ENCODE measurements at places on chromosomes 6 and 20.
A peak's percentile ranks its signal among the peaks of the same experiment; 100 is the strongest.

DNA sequence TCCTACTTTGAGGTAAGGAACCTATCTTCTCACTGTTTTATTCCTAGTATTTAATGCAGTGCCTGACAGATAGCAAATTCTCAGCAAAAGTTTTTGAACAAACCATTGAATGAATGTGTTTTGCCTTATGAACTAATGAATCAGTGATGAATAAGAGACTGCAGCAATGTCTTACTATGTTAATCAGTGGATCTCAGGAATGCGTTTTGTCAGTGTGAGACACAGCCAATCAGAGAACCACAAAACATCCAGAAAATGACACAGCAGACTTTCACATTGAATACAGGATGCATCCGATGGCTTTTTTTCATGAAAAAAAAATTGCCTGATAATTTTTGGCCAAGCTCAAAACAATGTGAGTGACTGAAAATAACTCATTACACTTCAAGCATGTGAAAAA, 270.5 kb downstream of the BMP2 start:
- peak; percentile 15 for DNase-seq

- DNase-seq = no peak
Observed at GRCh38 chr20:31537116-31537871, 23.1 kb downstream of the HM13 start.

GRCh38 chr20:50734730-50735679, 3.6 kb downstream of the PARD6B start:
- DNase-seq = no peak

- DNase-seq = no peak
Observed at GRCh38 chr6:35490821-35491557, 5.9 kb downstream of the TEAD3 start.

DNA sequence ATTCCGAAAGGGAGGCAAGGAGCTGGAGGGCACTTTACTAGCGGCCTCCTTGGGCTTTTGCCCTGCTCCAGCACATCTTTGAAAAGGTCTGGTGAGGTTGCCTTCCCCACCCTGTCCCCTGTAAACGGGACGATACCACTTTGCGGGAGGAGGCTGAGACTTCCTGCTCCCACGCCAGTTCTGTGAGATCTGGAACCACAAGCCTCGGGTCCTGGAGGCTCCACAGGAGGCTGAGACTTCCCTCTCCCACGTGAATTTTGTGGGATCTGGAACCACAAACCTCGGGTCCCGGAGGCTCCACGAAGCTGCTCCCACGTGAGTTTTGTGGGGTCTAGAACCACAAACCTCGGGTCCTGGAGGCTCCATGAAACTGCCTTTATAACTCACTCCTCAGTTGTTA, 209.3 kb downstream of the DLL1 start:
- DNase-seq = no peak

DNA sequence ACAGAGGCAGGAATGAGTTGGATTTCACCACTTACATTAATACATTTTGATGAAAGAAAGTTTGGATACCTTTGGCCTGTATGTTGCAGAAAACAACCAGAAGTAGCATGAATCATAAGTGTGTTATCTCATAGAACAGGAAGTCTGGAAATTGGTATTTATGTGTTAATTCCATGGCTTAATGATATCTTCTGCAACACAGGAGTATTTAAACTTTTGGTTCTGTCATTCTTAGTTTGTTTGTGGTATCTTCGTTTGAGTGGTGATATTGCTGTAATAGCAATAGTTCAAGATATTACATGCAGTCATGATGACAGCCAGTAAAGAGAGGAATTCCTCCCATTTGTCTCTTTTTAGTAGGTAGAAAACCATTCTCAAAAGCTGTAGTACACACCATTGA, 177.3 kb downstream of the CDKAL1 start:
- DNase-seq = peak; percentile 16

Data from HT1080 (cell line).